ENCODE measurements at places on chromosomes 16 and 17.

GRCh38 chr17:15184872-15185624 lies 80.1 kb downstream of the PMP22 start:
- ATAC-seq, result no peak

GRCh38 chr16:68539711-68540239 lies 684 bp downstream of the ZFP90 start:
- peak; percentile 37 for ATAC-seq

GRCh38 chr17:78652024-78652423 lies 74.8 kb upstream of the DNAH17 start:
- ATAC-seq, result no peak

- ATAC-seq, result no peak
These were observed 23.5 kb downstream of the TRIM25 start for GRCh38 chr17:56890390-56890789.

DNA sequence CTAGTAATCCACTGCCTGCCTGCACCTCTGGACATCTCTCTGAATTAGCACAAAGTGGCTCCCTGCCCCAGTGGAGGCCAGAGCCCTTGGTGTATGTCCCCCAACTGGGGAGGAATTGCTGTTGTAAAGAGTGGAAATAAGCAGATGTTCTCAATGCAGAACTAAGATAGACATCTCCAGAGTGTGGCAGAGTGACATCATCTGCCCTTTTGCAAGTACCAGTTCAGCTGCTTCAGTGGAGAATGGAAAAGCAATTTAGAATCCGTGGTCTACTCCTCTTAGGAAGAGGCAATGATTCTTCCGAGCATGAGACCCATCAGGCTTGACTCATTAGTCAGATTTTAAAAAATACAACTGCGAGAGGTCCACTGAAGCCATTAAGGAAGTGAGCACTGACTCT lies 1512.0 kb upstream of the GOT2 start:
- ATAC-seq, result no peak

DNA sequence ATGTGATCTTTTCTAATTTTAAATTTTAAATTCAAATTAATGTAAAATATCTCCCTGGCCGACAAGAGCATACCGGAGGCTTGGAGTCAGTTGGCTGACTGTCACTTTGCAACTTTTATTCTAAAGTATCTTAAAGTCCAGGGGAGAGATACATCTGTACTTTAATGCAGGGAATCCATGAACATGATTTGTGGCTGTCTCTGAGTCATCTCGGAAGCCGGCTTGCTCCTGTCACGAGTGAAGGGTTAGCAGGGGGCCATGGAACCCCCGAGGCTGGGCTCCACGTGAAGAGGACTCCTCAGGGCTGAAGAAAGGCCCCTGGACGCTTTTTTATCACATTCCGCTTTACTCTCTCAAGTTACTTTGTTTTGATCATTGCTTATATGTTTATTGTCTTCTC lies 13.3 kb downstream of the TVP23A start:
- no peak for ATAC-seq

DNA sequence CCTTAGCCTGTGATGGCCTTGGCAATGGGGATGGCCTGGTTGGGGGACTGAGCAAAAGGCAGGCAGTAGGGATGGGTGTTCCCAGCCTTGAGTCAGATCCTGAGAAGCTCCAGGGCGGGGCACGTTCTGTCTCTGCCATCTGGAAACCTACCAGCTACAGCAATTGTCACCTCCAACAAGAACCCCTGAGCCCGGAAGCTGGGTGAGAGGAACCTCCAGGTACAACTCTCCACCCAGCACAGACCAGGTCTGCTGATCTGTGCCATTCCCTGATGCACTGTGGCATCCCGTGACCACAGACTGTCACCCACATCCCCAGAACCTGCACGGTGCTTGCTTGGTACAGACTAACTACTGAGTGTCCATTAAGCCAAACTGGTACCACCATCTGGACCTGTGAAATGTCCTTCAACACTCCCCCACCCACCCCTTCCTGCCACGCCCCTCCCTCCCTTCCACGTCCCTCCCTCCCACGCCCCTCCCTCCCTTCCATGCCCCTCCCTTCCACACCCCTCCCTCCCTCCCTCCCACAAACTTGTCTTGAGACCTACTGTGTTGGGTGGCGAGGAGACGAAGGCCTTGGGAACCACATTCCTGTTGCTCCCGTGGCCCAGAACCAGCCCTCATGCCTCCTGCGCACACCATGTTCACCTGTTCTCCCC lies 16.6 kb downstream of the MYO15B start:
- peak; percentile 40 for ATAC-seq

DNA sequence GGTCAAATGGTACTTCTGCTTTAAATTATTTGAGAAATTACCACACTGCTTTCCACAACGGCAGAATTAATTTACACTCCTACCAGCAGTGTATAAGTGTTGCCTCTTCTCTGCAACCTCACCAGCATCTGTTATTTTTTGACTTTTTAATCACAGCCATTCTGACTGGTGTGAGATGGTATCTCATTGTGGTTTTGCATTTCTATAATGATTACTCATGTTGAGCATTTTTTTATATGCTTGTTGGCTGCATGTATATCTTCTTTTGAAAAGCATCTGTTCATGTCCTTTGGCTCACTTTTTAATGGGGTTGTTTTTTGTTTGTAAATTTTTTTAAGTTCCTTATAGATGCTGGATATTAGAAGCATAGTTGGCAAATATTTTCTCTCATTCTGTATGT lies 446.7 kb downstream of the PMP22 start:
- no peak for ATAC-seq

- ATAC-seq, result peak; percentile 10
These were observed 789 bp upstream of the CCDC57 start for GRCh38 chr17:82213251-82214011.

- no peak for ATAC-seq
These were observed 92.9 kb upstream of the ZNF750 start for GRCh38 chr17:82932518-82933310.

- ATAC-seq, result no peak
These were observed 68.2 kb downstream of the SREBF1 start for GRCh38 chr17:17768424-17769088.

DNA sequence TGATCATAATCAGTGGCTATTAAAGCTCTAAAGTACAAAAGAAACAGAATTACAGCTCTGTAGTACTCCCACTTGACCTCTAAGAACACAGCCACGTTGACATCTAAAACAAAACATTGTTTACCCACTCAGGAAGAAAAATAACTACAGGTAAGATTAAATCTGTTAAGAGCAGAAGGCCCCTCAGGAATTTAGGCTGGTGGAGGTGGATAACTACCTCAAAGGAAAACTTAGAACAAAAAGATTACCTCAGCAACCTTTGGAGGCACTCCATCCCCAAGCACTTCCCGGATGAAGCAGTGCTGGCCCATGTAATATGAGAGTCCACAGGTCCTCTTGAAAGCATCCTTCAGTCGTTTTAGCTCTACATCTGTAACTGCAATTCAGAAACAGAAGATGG lies 46.7 kb downstream of the USP32 start:
- ATAC-seq, result no peak

DNA sequence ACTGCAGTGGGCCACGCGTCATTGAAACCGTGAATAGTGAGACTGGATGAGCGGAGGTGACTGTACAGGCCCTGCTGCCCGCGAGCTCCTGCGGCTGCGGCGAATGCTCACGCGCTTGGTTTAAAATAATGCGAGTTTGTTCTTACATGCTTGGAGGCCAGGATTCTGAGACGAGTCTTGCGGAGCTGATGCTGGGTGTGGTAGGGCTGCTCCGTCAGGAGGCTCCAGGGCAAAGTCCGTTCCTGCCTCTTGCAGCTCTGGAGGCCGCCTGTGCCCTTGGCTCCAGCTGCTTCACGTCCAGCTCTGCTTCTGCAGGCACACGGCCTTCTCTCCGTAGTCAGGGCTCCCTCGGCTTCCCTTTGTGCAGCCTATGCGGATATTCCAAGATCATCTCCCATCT lies 9.5 kb downstream of the ACSF3 start:
- ATAC-seq, result no peak

- ATAC-seq, result no peak
These were observed 169.5 kb downstream of the AHSP start for GRCh38 chr16:31696968-31697743.

DNA sequence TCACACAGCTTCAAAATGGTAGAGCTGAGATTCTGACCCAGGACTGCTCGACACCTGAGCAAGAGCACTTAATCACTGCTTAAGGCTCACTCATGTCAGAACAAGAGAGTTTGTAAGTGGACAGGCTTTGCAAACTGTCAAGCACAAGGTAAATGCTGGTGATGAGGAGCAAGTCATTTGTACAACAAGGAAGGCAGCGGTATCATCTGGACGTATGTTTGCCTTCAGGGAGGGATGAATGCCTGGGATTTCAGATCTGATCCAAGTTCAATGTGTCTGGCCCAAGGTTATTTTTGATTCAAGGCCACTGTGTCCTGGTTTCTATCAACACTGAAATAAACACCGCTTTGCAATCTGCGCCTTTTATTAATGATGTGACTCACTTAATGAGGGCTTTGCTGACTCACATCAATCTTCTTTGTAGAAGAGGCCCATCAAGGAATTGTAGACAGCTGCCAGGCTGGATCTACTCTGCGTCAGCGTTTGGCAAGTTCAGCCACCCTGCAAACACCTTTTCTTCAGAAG lies 174.4 kb upstream of the HS3ST3A1 start:
- ATAC-seq, result no peak

DNA sequence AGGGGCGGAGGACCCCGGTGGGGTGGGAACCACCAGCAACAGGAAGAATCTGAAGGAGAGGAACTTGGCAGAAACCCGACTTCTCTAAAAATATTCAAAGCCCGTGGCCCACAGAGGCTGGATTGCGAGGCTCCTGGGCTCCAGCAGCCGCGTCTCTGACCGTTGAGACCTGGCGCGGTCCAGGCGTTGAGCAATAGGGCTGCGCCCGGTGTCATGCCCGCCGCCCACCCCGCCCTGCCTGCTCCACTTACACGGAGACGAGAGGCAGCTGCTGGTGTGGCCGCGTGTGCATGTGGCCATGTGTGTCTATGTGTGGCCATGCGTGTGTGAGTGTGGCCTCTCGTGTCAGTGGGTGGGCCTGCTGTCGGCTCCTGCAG lies 83.6 kb downstream of the IRF8 start:
- peak; percentile 21 for ATAC-seq

GRCh38 chr16:7351610-7352510 lies 19.2 kb downstream of the RBFOX1 start:
- no peak for ATAC-seq

DNA sequence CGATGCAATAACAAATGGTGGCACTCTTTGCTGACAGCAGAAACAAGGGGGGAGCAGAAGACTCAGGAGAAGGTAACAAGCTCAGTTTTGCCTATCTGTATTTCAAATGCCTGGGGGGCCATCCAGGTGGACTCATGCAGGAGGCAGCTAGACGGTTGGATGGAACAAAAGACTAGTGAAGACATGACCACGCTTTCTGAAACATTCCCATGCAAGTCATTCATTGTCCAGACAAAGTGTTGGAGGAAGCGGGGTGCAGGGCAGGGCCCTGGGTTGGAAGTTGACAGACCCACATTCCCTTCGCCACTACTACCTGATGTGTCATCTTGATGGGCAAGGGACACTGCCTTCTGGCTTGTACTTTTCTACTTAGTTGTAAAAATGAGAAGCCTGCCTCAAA lies 29.8 kb upstream of the CRYBA1 start:
- no peak for ATAC-seq

- no peak for ATAC-seq
These were observed 88.3 kb upstream of the DNAH17 start for GRCh38 chr17:78665387-78665951.
